Hepatocyte (in vitro differentiated cells): ENCODE measurements at places on chromosomes 13 and 19. TPM values are rescaled to one million over a fixed set of nuclear protein-coding genes. Genes with fewer than 3 reads are reported as not detected.

DNA sequence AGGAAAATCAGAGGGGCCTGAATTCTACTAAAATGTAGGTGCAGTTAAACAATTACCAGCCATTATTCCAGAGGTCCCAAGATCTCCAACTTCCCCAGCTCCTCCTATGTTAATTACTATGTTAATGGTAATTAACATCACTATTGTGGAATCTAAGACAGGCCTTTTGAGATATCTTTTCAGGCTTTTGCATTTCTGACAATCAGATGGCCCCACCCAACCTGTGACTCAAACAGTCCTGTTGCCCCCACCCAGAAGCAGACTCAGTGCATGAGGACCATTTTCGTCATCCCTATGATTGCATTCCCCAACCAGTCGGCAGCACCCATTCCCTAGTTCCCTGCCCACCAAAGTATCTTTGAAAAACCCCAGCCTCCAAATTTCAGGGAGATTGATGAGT is 8.5 kb upstream of the ZNF30 start:
- no peaks in the 10 kb centered on the region for H3K36me3 ChIP-seq
- H3K27me3 ChIP-seq = no peaks in the 10 kb centered on the region
- no peak for DNase-seq
- H3K27ac ChIP-seq = no peak overlapping the region
- no peaks in the 10 kb centered on the region for H3K4me1 ChIP-seq
- no peak overlapping the region for H3K4me3 ChIP-seq

GRCh38 chr19:10137751-10138682 is 18.3 kb upstream of the EIF3G start:
- DNase-seq = no peak
- no peaks in the 10 kb centered on the region for H3K36me3 ChIP-seq
- no peaks in the 10 kb centered on the region for H3K4me1 ChIP-seq
- H3K27ac ChIP-seq = no peak overlapping the region
- no peaks in the 10 kb centered on the region for H3K27me3 ChIP-seq
- H3K4me3 ChIP-seq = no peak overlapping the region

DNA sequence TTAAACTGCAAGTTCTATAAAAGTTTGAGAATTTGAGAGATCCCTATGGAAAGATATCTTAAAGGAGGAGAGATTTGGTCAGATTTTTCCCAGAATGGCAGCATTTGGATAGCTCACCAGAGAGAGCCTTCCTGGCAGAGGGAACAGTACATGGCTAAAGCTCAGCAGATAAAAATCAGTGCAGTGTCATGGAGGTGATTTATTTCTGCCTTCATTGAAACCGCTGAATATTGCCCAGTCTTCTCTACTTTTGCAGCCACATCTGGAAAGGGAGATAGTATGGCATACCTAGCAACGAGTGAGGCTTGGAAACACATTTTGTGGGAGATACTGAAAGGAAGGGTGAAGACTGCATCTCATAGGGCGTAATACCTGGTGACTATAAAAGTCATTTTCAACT is 155.2 kb downstream of the RFC3 start:
- no peak overlapping the region for H3K4me3 ChIP-seq
- no peaks in the 10 kb centered on the region for H3K27me3 ChIP-seq
- no peak for DNase-seq
- H3K4me1 ChIP-seq = no peaks in the 10 kb centered on the region
- no peak overlapping the region for H3K27ac ChIP-seq
- no peaks in the 10 kb centered on the region for H3K36me3 ChIP-seq

DNA sequence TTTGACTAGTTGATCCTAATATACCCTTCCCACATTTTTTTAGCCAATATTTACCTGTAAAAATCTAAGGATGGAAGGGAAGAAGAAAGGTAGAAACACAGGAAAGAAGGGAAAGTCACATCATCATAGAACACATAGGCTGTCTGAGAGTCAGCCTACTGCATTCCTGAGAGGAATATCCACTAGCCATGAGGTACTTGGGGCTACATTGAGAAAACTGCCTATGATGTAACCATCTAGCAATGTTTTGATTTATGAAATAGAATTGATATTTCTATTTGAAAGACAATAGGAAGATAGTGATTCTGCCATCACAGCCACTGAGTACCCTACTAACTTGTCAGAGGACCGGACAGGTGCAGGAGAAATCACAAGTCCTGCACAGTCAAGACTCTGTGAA is 873.8 kb downstream of the GPC5 start:
- no peak overlapping the region for H3K4me3 ChIP-seq
- no peaks in the 10 kb centered on the region for H3K27me3 ChIP-seq
- H3K27ac ChIP-seq = no peak overlapping the region
- no peaks in the 10 kb centered on the region for H3K36me3 ChIP-seq

GRCh38 chr19:19274146-19274545 is 1.0 kb upstream of the TM6SF2 start:
- no peaks in the 10 kb centered on the region for H3K36me3 ChIP-seq
- no peak overlapping the region for H3K27ac ChIP-seq
- H3K4me3 ChIP-seq = no peak overlapping the region
- no peaks in the 10 kb centered on the region for H3K27me3 ChIP-seq
- peak; percentile 8 for DNase-seq

DNA sequence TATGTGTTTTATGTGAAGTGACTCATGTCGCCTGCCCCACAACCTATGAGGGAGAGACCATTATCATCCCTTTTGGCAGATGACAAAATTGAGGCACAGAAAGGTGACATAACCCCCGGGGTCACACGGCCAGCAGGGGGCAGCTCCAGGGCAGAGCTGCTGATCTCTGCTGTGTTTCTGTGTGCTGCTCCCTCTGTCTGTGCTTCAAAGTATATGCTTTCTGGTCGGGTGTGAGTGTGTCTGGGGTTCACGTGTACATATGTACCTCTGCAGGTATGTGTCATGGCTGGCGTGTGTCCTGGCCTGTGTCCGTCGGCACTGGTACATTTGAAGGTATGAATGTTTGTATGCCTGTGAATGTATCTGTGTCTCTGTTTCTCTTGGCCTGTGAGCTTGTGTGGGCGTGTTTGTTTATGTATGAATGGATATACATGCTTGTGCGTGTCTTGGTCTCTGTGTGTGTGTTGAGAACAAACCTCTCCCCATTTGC is 7.1 kb downstream of the LIPE start:
- no peak overlapping the region for H3K27ac ChIP-seq
- DNase-seq = peak; percentile 62
- H3K4me3 ChIP-seq = no peak overlapping the region
- no peaks in the 10 kb centered on the region for H3K27me3 ChIP-seq
- H3K4me1 ChIP-seq = peaks cover 14% of the 10 kb centered on the region
- no peaks in the 10 kb centered on the region for H3K36me3 ChIP-seq

- no peaks in the 10 kb centered on the region for H3K36me3 ChIP-seq
- no peak overlapping the region for H3K4me3 ChIP-seq
- H3K27me3 ChIP-seq = no peaks in the 10 kb centered on the region
- peaks cover 7% of the 10 kb centered on the region for H3K4me1 ChIP-seq
Measured at GRCh38 chr13:50200988-50201387, 185.7 kb downstream of the KCNRG start.

GRCh38 chr19:46821512-46822409 is 28.9 kb downstream of the AP2S1 start:
- H3K4me3 ChIP-seq = no peak overlapping the region
- H3K4me1 ChIP-seq = peaks cover 23% of the 10 kb centered on the region
- H3K27ac ChIP-seq = peak overlapping the region; percentile 68
- no peaks in the 10 kb centered on the region for H3K27me3 ChIP-seq
- peak; percentile 24 for DNase-seq

- H3K27ac ChIP-seq = peak overlapping the region; percentile 94
- peak overlapping the region; percentile 28 for H3K4me3 ChIP-seq
- H3K27me3 ChIP-seq = no peaks in the 10 kb centered on the region
- peaks cover 15% of the 10 kb centered on the region for H3K4me1 ChIP-seq
- no peaks in the 10 kb centered on the region for H3K36me3 ChIP-seq
Measured at GRCh38 chr19:38265213-38265861, 964 bp downstream of the SPINT2 start.

GRCh38 chr13:31595563-31595962 is 143.8 kb upstream of the RXFP2 start:
- no peaks in the 10 kb centered on the region for H3K4me1 ChIP-seq
- H3K36me3 ChIP-seq = no peaks in the 10 kb centered on the region
- H3K4me3 ChIP-seq = no peak overlapping the region
- DNase-seq = no peak

DNA sequence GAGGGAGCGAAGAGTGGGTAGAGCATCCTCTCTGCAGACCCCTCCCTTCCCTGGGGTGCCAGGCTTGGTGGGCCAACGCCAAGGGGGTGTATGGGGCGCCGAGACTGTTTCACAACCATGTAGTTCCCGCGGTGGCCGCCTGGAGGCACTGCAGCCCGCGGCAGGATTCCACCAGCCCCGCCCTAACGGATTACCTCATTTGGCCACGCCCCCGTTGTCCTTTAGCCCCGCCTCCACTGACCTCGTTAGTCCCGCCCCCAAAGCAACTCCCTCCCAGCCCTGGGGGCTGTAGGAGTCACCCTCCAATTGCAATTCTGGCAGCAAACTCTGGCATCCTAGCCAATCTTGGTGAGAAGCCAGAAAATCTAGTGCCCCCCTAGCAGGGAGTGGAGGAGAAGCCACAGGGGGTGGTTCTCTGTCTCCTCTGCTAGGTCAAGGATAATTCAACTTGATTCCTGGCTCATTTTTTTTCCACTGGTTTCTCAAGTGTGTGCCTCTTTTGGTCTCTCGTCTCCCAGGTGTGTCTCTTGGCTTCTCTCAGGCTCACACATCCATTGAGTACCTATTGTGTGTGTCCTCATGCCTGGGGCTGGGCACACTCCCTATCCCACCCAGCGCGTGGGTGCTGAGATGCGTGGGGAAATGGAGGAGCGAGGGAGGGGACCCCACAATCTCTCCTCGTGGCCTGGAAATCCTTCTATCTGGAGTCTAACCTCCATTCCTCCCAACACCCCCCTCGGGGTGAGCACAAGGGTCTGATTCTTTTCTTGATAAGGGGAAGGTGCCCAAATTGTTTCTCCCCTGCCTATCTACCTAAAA is 2.0 kb downstream of the OLFM2 start:
- DNase-seq = peak; percentile 89
- no peak overlapping the region for H3K27ac ChIP-seq
- H3K27me3 ChIP-seq = peaks cover 25% of the 10 kb centered on the region
- no peak overlapping the region for H3K4me3 ChIP-seq
- H3K36me3 ChIP-seq = no peaks in the 10 kb centered on the region
- H3K4me1 ChIP-seq = peaks cover 11% of the 10 kb centered on the region

- no peak overlapping the region for H3K4me3 ChIP-seq
- H3K27me3 ChIP-seq = no peaks in the 10 kb centered on the region
- DNase-seq = no peak
- no peaks in the 10 kb centered on the region for H3K36me3 ChIP-seq
- H3K27ac ChIP-seq = no peak overlapping the region
Measured at GRCh38 chr13:30151388-30151787, 156.0 kb downstream of the KATNAL1 start.

SRRM5 gene
- total RNA-seq = 0.27 TPM in 1 of 2 replicates, not detected in the other

ARRDC5 gene
- not detected in 2 replicates for total RNA-seq

TYROBP gene
- total RNA-seq = 2.8 and 5.9 TPM in 2 replicates

CABP5 gene
- total RNA-seq = not detected in 2 replicates

ARHGAP45 gene
- total RNA-seq = 11.0 and 12.9 TPM in 2 replicates

SWSAP1 gene
- total RNA-seq = 2.2 and 3.1 TPM in 2 replicates

LILRB2 gene
- not detected in 2 replicates for total RNA-seq

DMKN gene
- total RNA-seq = 57.0 and 64.1 TPM in 2 replicates
